Transverse colon (tissue), 4 donors: ENCODE measurements at places on chromosomes 4 and X. TPM values are rescaled to one million over a fixed set of nuclear protein-coding genes. Genes with fewer than 3 reads are reported as not detected.

- no peak for DNase-seq
Measured at GRCh38 chrX:72576141-72576894, 3.7 kb upstream of the HDAC8 start.

AMER1 gene
- 6.0 TPM for total RNA-seq

GRCh38 chrX:7145454-7145853 is 2.1 kb upstream of the STS start:
- no peak for DNase-seq

- no peak for DNase-seq
Measured at GRCh38 chr4:4564522-4564921, 22.7 kb upstream of the STX18 start.

GRCh38 chr4:168930413-168931196 is 79.5 kb downstream of the CBR4 start:
- no peak for DNase-seq

DNA sequence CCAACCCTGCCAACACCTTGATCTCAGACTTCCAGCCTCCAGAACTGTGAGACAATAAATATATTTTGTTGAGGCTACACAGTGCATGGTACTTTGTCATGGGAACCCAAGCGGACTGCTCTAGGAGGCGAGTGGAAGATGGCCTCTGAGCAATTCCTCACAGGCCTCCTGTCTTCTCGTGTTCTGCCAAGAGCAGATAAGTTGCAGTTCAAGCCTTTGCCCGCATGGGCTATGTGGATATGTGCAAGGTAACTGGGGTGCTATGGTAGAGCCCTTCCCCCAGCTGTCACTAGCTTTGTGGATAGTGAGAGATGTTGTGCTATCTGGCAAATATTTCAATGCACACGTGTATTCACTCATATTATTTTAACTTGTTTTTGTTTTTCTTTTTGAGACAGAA is 156.0 kb upstream of the BCOR start:
- no peak for DNase-seq

DNA sequence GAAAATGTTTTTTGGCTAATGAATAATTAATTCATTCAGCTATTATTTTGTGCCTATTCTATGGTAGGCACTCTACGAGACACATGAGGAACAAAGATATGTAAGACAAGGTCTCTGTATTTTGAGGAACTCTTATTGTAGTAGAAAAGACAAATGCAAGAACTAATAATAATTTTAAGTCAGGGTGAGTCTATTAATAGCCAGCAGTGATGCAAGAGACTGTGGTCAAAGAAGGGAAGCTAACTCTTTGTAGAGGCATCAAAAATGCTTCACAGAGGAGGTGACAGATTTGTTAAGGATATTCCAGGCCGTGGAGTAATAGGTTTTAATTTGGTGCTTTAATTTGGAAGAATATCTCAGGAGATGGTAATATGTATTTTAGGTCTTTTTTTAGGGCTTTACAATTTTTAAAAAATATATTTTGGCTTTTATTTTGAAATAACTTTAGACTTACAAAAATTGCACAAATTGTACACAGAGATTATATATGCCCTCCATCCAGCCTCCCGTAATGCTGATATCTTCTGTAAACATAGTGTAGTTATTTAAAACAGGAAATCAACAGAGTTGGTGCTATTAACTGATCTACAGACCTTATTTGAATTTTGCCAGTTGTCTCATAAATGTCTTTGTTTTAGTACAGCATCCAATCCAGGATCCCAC is 48.1 kb downstream of the DCLK2 start:
- DNase-seq: no peak

- no peak for DNase-seq
Measured at GRCh38 chr4:154478128-154478527, 13.5 kb downstream of the DCHS2 start.

GRCh38 chr4:38470735-38471262 is 193.2 kb upstream of the KLF3 start:
- no peak for DNase-seq

GRCh38 chr4:7135389-7135746 is 57.0 kb upstream of the SORCS2 start:
- DNase-seq: no peak

- no peak for DNase-seq
Measured at GRCh38 chrX:46754586-46755061, 4.3 kb downstream of the SLC9A7 start.

DNA sequence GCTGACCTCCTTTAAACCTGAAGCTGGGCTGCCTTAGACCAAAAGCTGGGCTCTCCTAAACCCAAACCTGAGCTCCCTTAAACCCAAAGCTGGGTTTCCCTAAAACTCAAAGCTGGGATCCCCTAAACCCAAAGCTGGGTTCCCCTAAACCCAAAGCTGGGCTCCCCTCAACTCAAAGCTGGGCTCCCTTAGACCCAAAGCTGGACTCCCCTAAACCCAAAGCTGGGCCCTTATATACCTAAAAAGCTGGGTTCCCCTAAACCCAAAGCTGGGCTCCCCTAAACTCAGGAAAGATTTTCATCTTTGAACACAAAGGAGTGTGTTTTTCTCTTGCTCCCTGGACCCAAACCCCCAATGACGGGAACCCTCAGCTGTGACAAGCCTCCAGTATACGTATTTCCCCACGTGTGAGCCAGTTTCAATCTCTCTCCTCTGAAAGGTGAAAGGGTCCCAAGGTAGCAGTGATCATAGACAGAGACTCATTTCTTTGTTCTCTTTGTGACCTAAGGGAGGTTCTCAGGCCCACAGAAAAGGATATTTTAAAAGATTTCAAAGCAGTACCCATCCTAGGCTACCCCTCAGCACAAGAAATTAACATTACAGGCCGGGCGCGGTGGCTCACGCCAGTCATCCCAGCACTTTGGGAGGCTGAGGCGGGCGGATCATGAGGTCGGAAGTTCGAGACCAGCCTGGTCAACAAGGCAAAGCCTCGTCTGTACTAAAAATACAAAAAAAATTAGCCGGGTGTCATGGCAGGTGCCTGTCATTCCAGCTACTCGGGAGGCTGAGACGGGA is 31.3 kb upstream of the ASMTL start:
- DNase-seq: no peak

TKTL1 gene
- total RNA-seq: not detected

- no peak for DNase-seq
Measured at GRCh38 chr4:172104539-172104938, 291.3 kb downstream of the GALNTL6 start.

RENBP gene
- total RNA-seq: 7.2 TPM

SCML1 gene
- 9.7 TPM for total RNA-seq

RNF212 gene
- total RNA-seq: 9.1 TPM

NPY1R gene
- total RNA-seq: 19.5 TPM

CYP2U1 gene
- total RNA-seq: 3.5 TPM

ZDHHC9 gene
- 9.2 TPM for total RNA-seq

DNA sequence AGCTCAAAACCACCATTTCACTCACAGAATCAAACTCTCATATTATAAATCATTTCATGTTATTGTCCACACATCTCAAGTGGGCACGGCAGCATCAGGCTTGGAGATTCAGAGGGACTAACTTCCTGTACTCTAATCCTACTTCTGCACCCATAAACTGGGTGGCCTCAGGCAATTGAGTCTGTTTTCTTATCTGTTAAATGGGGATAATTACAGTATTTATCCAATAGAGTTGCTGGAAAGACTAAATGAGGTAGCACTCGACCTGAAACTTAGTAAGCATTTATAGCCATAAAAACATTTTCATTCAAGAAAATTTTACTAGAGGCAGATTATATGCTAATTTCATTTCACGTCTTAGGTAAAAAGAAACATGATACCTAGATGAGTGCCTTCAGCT is 13.0 kb downstream of the TBC1D1 start:
- DNase-seq: no peak

FRAS1 gene
- 3.2 TPM for total RNA-seq

ZNF81 gene
- total RNA-seq: 8.2 TPM

- DNase-seq: no peak
Measured at GRCh38 chr4:123363729-123364128, 32.9 kb upstream of the SPRY1 start.

DNA sequence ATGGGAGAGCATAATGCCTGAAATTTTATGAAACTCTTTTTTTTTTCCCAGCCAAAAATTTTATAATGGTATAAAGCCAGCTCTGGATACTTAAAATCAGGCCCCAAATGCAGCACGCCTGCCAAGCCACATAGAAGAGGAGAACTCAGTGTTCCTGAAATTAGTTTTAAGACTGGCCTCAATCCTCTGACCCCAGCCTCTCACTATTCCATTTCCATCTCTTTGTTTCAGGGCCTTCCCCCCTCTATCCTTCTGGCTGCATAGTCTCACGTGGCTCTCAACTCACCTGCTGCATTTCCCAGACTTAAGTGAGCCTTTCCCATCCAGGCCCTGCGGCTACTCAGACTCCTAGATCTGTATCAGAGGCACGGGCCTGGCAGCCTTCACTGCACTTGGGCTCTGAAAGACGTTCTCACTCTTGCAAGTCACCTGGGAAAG is 5.2 kb upstream of the CBR4 start:
- DNase-seq: no peak

DNA sequence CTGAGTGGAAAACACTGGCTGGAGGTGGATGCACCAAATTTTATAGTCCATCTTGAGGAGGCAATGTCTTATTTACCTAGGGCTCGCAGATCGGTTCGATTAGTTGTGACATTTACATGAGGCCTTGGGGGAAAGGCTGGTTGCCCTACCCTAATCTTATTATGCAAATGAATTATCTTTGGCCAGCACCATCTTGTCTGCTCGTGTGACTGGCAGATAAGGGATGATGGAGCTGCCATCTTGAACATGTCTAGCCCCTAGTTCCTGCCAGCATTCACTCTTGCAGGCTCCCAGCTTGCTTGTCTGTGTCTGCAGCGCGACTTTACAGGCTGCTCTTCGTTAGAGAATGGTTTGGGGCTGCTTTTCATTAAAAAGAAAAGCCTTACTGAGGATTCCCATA is 61.9 kb downstream of the SEC24B start:
- no peak for DNase-seq

GRCh38 chrX:131068945-131069719 is 11.0 kb downstream of the ARHGAP36 start:
- no peak for DNase-seq

DNA sequence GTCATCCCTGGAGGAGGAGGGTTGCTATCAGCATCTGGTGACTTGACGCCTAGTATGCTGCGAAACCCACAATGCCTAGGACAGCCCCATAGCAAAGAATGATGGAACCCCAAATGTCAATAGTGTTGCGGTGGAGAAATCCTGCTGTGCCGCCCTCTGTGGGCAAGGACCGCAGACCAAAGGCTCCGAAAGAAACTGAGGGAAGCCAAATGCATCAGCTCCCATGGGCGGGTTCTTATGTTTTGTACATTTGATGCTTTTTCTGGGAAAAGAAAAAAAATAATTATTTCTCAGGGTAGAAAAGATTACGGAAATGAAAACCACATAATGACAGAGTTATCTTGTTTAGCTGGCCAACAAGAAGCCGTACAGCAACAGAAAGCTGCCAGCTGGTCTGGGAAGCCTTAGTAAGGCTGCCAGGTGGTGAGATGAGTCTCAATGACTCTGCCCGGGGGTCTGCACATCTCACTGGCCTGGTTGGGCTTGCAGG is 95.0 kb upstream of the TBL1X start:
- no peak for DNase-seq

GRCh38 chr4:93467484-93468155 is 360.9 kb upstream of the ATOH1 start:
- DNase-seq: no peak

- DNase-seq: no peak
Measured at GRCh38 chrX:112512509-112512908, 167.2 kb downstream of the LHFPL1 start.

DNA sequence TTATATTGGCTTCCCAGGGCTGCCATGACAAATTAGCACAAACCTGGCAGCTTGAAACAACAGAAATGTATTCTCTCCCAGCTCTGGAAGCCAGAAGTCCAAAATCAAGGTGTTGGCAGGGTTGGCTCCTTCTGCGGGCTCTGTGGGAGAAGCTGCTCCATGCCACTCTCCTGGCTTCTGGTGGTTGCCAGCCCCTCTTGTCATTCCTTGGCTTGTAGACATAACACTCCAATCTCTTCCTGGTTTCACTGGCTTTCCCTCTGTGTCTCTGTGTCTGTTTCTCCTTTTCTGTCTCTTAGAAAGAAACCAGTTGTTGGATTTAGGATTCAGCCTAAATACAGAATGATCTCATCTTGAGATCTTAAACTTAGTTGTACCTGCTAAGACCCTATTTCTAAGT is 85.5 kb downstream of the USP46 start:
- no peak for DNase-seq

EPGN gene
- total RNA-seq: not detected

- no peak for DNase-seq
Measured at GRCh38 chrX:41671082-41671481, 17.7 kb upstream of the GPR34 start.

DNA sequence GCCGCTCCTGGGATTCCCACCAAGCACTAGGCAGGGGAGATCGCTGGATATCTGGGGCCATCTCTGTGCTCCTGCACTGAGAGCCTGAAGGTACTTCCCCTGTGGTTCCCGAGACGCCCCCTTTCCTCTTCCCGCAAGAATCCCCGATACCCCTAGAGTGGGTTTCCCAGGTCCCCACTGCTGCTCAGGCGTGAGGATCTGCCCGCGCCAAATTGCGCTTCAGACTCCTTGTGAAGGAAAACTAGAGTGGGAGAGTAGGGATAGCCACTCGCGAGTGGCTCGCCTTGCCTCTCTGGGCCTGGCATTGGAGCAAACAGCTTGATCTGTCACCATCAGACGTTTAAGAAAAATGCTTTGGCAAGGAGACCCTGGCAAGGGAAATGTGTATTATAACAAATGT is 1.5 kb downstream of the IL1RAPL2 start:
- DNase-seq: no peak

DNA sequence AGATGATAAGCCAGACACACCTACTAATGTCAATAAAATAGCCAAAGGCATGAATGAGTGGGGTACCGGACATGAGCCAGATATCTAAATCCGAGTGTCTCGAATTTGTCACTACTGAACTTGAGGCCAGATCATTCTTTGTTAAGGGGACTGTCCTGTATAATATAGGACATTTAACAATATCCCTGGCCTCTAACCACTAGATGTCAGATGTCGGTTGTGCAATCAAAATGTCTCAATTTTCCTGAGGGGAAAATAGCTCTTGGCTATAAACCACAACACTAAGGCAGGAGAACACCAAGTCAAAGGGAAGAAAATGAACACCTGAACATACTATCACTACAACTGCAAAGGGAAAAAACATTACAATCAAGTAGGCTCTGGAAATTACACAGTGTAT is 154.5 kb downstream of the GPM6A start:
- no peak for DNase-seq

- DNase-seq: no peak
Measured at GRCh38 chr4:148092316-148093014, 349.7 kb downstream of the NR3C2 start.
